ENCODE measurements at places on chromosomes 12 and 14. TPM values are rescaled to one million over a fixed set of nuclear protein-coding genes. Genes with fewer than 3 reads are reported as not detected.

The MMP19 gene
- not detected for total RNA-seq

The TAS2R42 gene
- total RNA-seq: not detected

The DNAI7 gene
- total RNA-seq: not detected

The C1R gene
- total RNA-seq: 4.0 TPM

The LACRT gene
- total RNA-seq: not detected

The AKAP3 gene
- total RNA-seq: 0.96 TPM

The TMTC1 gene
- total RNA-seq: not detected

The RIPK3 gene
- total RNA-seq: 18.9 TPM

The RBP5 gene
- total RNA-seq: not detected

The CACNA1C gene
- 0.08 TPM for total RNA-seq

The EPYC gene
- total RNA-seq: not detected

The EMC9 gene
- 11.8 TPM for total RNA-seq

The ABHD4 gene
- total RNA-seq: 7.1 TPM

Measured in CD4-positive, alpha-beta T cell (primary cell).